ENCODE measurements at places on chromosomes 7 and 10.

DNA sequence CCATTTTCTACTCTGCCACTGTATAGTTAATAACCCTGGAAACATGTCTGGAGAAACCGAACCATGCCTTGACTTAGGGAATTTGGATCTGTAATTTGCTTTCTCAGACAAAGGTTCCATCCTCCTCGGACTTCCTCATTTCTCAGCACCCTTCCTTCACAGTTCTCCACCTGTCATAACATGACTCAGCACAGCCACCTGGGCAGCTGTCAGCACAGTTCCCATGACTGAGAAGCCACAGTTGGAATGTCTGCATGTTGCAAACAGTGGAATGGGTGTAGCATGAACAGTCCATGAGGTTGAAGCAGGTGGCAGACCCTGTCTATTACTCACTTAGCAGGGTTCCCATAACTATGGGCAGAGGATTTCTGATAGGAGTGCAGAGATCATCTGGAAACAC, 634 bp upstream of the OR9A4 start:
- no peak for DNase-seq

GRCh38 chr10:29692121-29692539, 57.4 kb upstream of the SVIL start:
- no peak for DNase-seq

DNA sequence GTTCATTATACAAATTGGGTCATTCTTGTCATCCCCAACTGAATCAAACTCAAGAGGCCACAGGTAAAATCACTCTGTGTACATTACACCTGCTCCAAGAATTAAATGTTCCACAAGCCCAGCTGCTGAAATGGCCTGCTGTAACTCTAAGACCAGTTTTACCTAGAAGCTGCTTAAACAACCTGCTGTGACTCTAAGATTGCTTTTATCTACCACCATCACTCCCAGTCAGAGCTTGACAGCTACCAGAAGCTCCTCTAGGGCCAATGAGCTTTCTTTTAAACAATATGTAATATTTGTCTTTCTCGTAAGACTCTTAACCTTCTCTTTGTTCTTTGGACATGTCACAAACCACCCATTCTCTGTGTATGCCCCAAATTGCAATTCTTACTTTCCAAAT, 141.8 kb upstream of the LRGUK start:
- no peak for DNase-seq

DNA sequence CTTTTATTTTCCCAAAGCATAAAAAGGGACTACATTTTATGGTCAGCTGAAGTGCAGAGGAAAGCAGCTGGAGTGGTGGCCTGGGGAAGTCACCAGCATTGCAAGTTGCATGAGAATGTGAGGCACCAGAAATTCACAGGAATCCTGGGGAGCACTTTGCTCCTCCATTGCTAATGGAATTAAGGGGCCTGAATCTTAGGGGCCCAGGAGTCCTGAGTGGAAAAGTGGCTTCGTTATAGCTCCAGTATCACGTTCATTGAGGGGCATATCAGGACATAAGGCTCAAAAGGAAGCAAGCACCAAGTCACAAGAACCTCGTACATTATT, 53.0 kb upstream of the LRRC17 start:
- DNase-seq, result no peak

- no peak for DNase-seq
These were observed 447.8 kb upstream of the FZD8 start for GRCh38 chr10:36089790-36090440.

- DNase-seq, result no peak
These were observed 112.3 kb downstream of the PLXNA4 start for GRCh38 chr7:132463922-132464321.

DNA sequence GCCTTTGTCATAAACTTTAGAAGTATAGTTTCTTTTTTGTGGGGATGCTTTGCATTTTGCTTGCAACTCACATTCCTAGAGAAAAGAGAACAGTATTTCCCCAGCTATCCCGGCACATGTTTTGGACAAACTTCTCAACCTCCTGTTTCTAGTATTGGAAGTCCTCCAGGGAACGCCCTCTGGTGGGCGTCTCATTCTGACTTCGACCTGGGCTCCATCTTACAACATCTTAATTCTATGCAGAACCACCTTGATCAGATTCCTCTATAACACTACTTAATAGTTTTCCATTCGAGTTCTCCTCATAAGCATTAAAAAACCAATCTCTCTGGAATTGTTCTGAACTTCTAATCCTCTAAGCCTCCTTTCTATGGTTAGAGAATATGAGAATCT, 139.5 kb upstream of the FZD8 start:
- DNase-seq, result no peak

- DNase-seq, result no peak
These were observed 67.1 kb upstream of the HABP2 start for GRCh38 chr10:113485736-113486135.

GRCh38 chr7:1637155-1637554, 32.9 kb upstream of the ELFN1 start:
- no peak for DNase-seq

GRCh38 chr10:101414034-101414433, 60.1 kb downstream of the BTRC start:
- no peak for DNase-seq

DNA sequence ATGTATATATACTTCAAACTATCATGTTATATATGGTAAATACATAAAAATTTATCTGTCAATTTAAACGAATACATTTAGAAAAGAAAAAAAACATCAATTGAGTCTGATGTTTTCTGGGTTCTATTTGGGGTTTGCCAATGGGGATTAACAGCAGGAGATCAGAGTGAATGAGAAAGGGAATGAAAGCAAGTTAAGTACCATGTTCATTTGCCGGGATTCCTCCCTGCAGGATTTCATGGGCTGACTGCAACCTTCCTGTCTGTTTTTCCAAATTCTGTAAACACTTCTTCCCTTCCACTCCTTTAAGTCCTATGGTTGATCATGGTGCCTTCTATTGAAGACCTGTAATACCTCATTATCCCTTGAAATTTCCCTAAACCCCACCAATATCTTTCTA, 33.9 kb upstream of the SEMA3A start:
- DNase-seq, result no peak
